ENCODE measurements at places on chromosomes 7 and 10.

GRCh38 chr7:100706672-100707311 is 871 bp downstream of the POP7 start:
- no peak for DNase-seq

DNA sequence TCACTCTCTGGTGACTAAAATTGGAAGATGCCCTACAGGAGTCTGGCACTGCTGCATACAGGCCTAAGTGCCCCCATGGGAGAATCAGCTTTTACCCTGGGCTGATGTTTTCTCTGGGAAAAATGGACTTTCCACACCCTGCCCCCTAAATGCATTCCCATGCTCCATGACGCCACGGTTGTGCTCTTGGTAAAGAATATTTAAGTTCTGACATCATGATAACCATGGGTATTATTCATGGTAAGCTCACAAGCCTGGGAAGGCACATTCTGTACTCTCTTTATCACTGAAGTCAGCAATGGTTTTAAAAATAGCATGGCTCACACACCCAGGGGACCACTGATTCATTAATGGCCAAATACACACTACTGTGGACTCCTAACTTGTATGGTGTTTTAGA is 43.4 kb downstream of the HIPK2 start:
- DNase-seq = peak; percentile 80

GRCh38 chr10:16689227-16689626 is 128.0 kb downstream of the RSU1 start:
- no peak for DNase-seq

DNA sequence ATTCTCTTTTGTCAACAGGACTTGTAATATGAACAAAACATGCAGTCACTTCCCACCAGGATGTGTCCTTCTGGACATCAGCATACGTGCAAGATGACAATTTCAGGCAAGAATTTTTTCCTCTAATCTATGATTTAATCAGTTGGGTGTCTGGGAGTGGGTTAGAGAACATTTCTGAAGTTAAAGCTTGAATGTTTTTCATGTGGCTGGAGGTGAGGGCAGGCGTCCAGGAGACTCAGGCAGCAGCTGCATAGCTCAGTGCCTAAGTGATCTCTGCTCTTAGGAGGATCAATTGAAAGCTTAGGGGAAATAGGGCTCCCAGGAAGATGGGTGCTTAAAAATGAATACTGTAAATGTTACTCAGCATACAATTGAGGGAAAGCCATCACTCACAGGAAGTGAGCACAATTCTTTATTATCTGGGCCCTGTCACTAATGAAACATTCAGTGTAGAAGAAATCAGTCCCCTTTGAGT is 457.6 kb upstream of the KLF6 start:
- no peak for DNase-seq

- no peak for DNase-seq
Observed at GRCh38 chr7:65216469-65216868, 157.2 kb upstream of the ZNF92 start.

Measured in thoracic aorta (tissue), 2 donors.